NCI-H187 (cell line): ENCODE measurements at places on chromosomes 7 and 10.

- no peak for DNase-seq
Measured at GRCh38 chr10:120436439-120437112, 20.5 kb upstream of the PLPP4 start.

DNA sequence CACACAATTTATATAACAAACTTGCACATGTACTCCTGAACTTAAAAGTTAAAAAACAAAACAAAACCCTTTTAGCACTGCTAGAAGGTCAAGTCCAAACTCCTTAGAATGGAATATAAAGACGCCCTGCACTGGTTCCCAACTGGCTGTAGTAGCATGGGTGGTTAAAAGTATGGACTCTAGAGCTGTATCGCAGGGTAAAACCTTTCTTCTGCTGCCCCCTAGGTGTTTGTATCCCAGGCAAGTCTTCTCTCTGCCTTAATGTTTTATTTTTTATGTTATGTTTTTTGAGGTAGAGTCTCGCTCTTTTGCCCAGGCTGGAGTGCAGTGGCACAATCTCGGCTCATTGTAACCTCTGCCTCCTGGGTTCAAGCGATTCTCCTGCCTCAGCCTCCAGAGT lies 35.2 kb downstream of the LSMEM1 start:
- DNase-seq = no peak

- DNase-seq = no peak
Measured at GRCh38 chr10:110916554-110917346, 2.2 kb downstream of the BBIP1 start.

DNA sequence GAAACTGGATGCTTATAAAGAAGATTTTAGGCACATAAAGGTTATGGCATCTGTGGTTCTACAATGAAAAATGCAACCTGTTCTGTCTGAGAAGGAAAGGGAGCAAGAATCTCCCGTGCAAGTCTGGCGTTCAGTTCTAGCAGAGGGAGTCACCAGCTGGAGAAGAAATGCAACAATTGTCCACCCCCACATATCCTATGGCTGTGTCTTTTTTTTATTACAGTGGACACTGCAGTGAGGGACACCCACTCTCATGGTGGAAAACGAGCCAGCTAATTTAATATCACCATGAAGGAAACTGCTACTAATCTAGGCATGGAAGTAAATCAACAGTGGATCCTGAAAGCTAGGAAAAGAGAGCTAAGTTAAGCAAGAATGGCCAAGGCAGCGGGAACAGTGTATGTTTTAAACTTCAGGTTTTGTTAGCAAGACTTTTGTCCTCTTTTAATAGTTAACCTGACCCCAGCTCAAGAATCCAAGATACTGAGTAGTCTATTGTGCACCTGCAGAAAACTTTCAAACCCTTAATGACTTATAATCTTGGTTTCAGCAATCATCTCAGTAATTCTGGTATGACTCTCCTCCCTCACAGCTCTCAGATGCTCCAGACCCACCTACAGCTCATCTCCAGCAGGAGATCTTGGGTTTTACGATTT lies 149.3 kb downstream of the FGFR2 start:
- no peak for DNase-seq

DNA sequence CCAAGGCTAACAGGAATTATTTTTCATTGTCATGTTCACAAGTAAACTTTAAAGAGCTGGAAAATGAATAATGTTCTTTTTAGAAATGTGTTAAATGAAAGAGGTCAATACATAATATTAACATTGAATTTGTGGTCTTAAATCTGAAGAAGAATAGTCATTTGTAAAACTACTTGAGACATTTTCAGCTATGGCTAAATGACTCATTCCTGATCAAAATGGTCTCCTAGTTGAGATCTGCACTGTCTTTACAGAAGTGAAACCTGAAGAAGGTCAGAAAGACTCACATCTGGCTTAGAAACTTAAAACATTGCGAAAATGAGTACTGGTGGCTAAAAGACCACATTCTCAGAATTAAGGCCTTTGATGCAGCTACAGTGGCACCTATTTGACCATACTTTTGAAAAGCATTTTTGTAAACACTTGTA lies 5.9 kb downstream of the PIK3CG start:
- no peak for DNase-seq

DNA sequence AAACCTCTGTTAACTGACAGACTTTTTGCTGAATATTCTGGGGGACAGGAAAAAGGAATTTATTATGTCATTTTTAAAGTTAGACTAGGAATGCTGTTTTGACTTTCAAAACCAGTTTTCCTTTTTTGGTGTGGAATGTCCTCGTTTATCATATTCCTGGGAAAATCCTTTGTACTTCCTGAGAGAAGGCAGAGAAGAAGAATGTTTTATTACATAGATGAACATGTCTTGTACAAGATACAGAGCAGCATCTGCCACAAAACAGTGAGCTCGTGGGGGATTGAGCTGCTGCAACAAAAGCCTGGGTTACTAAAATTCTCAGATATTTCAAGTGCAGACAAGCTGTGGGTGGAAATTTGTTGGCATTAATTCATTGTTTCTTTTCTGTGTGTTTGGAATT lies 20.2 kb downstream of the MCU start:
- DNase-seq = no peak

- no peak for DNase-seq
Measured at GRCh38 chr10:88103576-88103975, 240.2 kb downstream of the PTEN start.

DNA sequence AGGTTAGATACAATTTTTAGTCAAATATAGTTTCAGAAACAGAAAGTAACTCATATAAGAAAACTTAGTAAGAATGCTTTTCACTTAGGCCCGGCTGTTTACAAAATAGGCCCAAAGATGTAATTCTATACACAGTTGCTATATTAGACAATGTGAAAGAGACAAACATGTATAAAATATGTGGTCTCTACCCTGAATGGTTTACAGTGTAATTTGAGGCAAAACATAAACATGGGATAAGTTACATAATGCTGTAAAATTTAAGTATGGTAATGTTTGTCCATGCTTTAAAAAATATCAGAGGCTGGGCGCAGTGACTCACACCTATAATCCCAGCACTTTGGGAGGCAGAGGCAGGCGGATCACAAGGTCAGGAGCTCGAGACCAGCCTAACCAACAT lies 18.7 kb downstream of the KRIT1 start:
- DNase-seq = no peak

GRCh38 chr10:131845505-131846239 lies 55.1 kb upstream of the PPP2R2D start:
- DNase-seq = no peak

- no peak for DNase-seq
Measured at GRCh38 chr10:12907656-12908055, 93.9 kb downstream of the CCDC3 start.

DNA sequence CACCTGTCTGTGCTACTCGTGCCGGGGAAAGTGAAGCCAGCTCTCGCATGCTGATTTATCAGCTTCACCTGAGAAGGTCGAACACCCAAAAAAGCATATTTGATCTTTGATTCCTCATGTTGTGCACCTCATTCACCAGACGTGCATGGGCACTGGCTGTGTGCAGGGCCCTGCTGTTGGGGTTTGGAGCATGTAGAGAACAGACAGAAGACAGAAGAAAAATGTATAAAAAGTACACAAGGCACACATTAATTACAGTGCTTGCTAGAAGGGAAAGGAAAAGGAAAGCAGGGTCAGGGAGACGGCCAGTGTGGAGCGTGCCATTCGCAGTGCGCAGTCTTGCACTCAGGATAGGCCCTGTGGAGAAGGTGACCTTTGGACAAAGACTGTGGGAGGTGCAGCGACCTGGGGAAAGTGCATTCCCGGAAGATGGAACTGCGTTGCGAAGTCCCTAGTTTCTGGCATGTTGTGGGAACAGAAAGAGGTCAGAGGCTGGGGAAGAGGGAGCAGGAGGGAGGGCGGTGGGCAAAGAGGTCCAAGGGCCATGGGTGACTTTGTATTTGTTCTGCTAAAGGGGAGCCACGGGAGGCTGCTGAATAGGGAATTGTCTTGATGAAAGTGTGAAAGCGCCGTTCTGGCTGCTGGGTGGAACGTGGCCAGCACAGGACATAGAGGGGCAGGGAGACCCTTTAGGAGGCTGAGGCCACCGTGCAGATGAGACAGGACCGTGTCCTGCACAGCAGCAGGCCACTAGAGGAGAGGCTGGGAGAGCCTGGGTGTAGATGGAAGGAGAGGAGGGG lies 232.8 kb downstream of the GLRX3 start:
- no peak for DNase-seq

- DNase-seq = peak; percentile 42
Measured at GRCh38 chr7:45882465-45882810, 5.8 kb upstream of the IGFBP1 start.

DNA sequence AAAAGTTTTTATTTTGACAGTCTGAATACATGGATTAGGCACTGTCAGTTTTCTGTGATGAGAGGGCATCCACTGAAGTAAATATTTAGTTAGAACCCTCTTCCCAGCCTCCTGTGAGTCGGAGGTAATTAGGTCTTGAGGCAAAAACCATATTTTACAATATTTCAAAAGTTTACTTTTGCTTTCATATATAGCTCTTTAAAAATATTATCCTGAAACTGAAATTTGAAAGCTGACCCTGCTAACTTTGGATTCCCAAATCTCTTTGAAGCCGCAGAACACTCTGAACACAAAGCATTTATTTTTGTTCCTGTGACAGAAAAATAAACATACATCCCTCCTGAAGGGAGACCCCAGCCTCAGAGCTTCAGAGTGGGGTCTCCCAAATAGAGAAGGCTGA lies 317.4 kb downstream of the KIF20B start:
- no peak for DNase-seq

DNA sequence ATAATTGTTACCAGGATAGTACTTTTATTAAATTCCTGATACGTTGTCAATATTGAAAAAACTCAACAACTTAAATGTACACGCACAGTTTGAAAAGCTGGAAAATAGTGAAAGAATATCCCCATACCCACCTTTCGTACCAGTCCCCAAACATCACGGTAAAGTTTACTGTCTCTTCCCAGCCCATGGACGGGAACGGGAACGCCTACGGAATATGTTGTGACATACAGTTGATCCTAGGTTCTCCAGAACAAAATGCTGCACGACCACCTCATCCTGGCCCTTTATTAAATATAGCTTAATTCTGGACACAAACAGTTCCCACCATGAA lies 527 bp upstream of the BCAP29 start:
- DNase-seq = no peak

GRCh38 chr7:79615466-79615865 lies 162.0 kb upstream of the MAGI2 start:
- DNase-seq = no peak

- no peak for DNase-seq
Measured at GRCh38 chr10:128064108-128064969, 61.9 kb downstream of the MKI67 start.

- DNase-seq = no peak
Measured at GRCh38 chr10:84427903-84428650, 99.7 kb downstream of the CCSER2 start.

GRCh38 chr7:35253460-35253709 lies 515 bp downstream of the TBX20 start:
- no peak for DNase-seq

GRCh38 chr7:17495655-17496394 lies 197.4 kb downstream of the AHR start:
- no peak for DNase-seq

- no peak for DNase-seq
Measured at GRCh38 chr10:119541459-119542356, 811 bp downstream of the RGS10 start.

DNA sequence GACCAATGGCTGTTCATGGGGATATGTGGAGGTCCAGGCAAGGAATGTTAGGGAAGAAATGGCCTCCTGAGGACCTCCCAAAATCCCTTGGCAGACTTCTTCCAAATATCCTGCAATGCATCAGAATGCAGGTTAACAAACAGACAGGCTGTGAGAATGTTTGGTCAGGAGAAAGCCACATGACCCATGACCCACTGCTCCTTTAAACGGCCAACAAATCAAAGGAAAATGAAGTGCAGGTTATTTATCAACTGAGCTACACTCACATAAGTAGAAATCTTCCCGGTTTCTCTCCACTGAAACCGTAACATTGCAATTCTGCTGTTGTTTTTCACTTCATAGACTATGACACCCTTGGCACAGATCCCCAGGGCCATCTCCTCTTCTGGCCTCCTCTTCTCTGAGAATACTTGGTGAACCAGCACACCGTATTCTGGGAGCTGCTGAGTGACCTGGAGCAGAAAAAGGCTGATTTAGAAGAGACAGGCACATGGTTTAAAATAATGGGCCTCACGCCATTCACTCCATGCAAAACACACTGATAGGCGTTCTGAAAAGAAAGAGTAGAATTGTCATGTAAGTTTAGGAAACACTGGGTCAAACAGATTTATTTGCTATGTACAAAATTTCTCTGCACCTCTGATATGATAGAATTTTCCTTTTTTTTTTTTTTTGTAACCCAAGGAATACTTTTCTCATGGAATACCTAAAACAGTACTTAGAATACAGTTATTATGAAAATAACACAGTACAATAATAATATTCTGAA lies 67.8 kb downstream of the FRMPD2 start:
- DNase-seq = no peak

DNA sequence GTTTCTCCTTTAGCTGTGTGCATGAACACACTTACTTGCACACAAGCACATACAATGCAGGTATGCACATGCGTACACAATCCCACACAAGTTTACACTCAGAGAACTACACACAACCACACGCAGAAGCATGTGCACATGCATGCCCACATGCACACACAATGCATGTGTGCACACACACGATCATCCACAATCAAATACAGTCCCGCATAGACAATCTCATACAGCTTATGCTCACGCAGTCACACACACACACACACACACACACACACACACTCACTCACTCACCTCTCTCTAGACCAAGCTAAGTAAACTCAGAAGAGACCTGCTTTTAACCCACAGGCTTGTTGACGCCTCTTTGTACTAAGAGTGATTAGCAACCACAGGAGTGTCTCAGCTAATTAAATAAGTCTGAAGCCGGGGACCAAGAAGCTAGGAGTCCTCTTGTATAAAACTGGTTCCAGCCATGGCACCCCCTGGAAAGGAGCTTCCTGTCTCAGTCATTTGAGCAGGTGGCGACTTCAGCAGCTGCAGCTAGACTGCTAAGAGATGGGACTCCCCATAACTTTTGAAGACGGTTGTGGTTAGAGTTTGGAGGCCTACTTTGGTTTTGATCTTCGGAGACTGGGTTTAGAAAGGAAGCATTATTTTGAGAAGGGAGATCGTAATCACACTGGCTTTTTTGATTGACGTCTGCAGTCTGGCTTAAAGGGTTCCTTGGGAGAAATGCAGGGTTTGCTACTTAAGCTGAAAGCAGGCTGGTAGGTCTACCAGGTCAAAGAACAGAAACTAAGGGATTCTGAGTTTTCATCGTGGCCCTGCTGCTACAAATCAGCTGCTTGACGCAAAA lies 82.3 kb upstream of the ADRB1 start:
- DNase-seq = peak; percentile 21

DNA sequence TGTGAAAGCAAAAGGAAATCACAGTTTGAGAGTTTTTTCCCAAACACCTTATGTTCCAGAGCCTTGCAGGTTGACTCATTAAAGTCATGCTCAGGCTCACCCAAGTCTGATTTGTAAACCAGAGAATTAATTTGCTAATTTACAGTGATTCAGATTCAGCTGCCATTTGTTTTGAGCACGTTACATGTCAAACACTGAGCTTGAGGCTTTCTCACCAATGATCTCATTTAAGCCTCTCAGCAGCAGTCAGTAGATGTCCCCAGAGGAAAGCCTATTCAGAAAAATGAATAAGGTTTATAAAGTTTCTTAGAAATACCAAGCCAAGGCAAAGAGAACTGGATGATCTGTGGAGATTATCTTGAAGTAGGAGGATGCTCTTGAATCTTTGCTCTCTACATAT lies 420.4 kb downstream of the HTR7 start:
- DNase-seq = no peak

GRCh38 chr7:67619175-67619574 lies 622.5 kb downstream of the TYW1 start:
- peak; percentile 33 for DNase-seq

GRCh38 chr7:48004032-48004431 lies 24.6 kb upstream of the HUS1 start:
- no peak for DNase-seq

GRCh38 chr7:151351967-151352366 lies 10.4 kb downstream of the NUB1 start:
- DNase-seq = no peak
